ENCODE measurements at places on chromosomes 3 and 15. TPM values are rescaled to one million over a fixed set of nuclear protein-coding genes. Genes with fewer than 3 reads are reported as not detected.

Gene ISL2
- 0.21 TPM for total RNA-seq

Gene OIP5
- 18.7 TPM for total RNA-seq

Gene CTXN2
- not detected for total RNA-seq

Gene CCDC54
- not detected for total RNA-seq

Gene ST6GAL1
- total RNA-seq = 101 TPM

Gene TBC1D21
- total RNA-seq = not detected

Gene KY
- total RNA-seq = not detected

Gene MYO1E
- 51.9 TPM for total RNA-seq

Gene KLHDC8B
- 2.0 TPM for total RNA-seq

Gene FGF12
- not detected for total RNA-seq

Gene KCNH8
- total RNA-seq = not detected

Gene CIB2
- 2.6 TPM for total RNA-seq

Gene PROS1
- total RNA-seq = 0.57 TPM

Gene IMPG2
- 0.06 TPM for total RNA-seq

Gene GUCA1C
- total RNA-seq = not detected

Gene INSYN1
- not detected for total RNA-seq

Gene PRR20G
- total RNA-seq = not detected

Gene FAM3D
- total RNA-seq = not detected

Gene RBPMS2
- not detected for total RNA-seq

Gene TRH
- total RNA-seq = not detected

Gene CD200R1
- total RNA-seq = 2.6 TPM

Gene TRPM1
- not detected for total RNA-seq

Gene SCN11A
- 0.04 TPM for total RNA-seq

Gene SPATA12
- total RNA-seq = not detected

Gene KLHL40
- total RNA-seq = not detected

Gene NMNAT3
- 2.0 TPM for total RNA-seq

Gene CDC25A
- total RNA-seq = 61.0 TPM

Gene SIDT1
- 13.5 TPM for total RNA-seq

Gene MORC1
- not detected for total RNA-seq

Gene PPARG
- 0.53 TPM for total RNA-seq

Gene FURIN
- 141 TPM for total RNA-seq

Gene EBLN2
- 3.9 TPM for total RNA-seq

Gene TPM1
- 8.0 TPM for total RNA-seq

Gene EIF2A
- 137 TPM for total RNA-seq

Gene ATP13A5
- not detected for total RNA-seq

Gene FETUB
- total RNA-seq = not detected

Gene CLDN18
- total RNA-seq = not detected

Gene ACKR4
- total RNA-seq = not detected

Gene KCNAB1
- not detected for total RNA-seq

Gene SPINT1
- 10.1 TPM for total RNA-seq

Gene RETNLB
- total RNA-seq = not detected

Gene APH1B
- 5.7 TPM for total RNA-seq

Gene CCRL2
- 3.6 TPM for total RNA-seq

Measured in activated CD8-positive, alpha-beta memory T cell treated with anti-CD3 and anti-CD28 coated beads for 36 hours (primary cell).